ENCODE measurements at places on chromosomes 4 and X.
A peak's percentile ranks its signal among the peaks of the same experiment; 100 is the strongest.

GRCh38 chr4:106801386-106801785, 234.7 kb downstream of the DKK2 start:
- no peak for DNase-seq

- DNase-seq = no peak
These were observed 179.5 kb downstream of the HS6ST2 start for GRCh38 chrX:132778917-132779316.

GRCh38 chr4:81405900-81406401, 65.8 kb downstream of the RASGEF1B start:
- no peak for DNase-seq

GRCh38 chr4:61243962-61244361, 43.8 kb downstream of the ADGRL3 start:
- no peak for DNase-seq

GRCh38 chr4:76931087-76931486, 18.5 kb upstream of the SEPTIN11 start:
- peak; percentile 83 for DNase-seq
